ENCODE measurements at places on chromosomes 16 and 17.
A peak's percentile ranks its signal among the peaks of the same experiment; 100 is the strongest.

DNA sequence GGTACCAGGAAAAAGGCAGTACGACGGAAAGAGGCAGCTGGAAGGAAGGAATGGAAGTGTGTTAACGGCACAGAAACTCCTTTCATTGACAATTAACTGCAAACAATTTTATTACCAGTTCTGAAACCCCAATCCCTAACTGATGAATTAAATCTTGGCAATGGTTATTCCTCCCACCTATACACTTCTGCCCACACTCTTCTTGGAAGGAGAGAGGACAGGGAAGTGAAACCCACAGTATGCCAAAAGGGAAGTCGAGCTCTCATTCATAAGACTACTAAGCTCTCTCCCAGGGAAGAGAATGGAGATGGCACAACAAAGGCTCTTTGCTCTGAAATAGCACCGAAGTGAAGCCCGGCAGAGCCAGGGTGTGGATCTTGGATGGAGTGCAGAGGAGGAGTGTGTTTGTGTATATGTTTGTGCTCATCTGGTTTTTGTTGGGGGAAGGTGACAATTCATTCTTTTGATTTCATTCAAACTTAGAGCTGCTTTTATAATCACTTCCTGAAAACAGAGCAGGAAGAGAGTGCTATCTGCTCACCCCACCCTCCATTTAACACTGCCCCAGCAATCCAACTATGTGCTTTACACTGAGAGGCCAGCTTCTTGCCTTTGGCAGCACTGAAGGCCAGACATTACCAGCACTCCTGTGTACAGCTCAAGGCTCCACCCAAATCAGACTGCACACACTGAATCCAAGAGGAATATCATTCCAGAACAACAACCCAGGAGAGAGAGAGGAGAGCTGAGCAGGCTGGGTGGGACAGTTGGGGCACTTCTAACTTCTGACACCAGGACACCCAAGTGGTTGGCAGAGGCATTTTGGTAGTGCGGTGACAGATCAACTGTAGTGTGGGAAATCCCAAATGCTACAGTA, 68.7 kb downstream of the HIC1 start:
- no peak for DNase-seq

- no peak for DNase-seq
Observed at GRCh38 chr17:77382356-77382911, 241.7 kb downstream of the SEC14L1 start.

DNA sequence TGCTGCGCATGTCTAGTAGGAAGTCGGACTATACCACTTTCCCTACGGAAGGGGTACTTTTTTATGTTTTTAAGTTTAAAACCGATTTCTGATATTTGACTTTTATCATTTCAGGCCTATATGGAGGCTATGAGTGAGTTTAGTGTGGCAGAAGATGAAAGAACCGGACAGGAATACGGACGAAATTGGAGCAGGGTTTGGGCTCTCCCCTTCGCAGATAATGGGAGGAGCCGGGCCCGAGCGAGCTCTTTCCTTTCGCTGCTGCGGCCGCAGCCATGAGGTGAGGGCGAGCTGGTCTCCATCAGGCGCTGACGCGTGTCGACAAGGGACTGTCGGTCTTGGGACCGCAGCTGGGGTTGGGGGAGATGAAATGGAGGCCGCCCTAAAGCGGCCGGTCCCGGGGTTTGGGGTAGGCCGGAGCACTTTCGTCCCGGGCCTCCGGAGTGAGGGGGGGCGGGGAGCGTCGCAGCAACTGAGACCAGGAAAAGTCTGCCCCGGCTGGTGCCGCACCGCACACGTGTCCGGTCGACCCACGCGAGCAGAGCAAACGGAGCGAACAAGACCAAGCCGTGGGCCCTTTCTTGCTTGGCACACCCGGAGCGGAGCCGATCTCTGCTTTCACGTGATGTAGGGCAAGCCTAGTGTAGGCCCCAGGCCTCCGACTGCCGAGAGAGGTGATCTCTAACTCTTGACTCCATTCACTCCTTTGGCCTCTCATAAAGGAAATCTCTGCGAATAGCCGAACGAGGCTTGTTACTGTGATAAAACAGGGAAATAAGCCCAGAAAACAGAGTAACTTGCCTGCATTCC, at the start of gene RPL19:
Gene RPL19 (plus strand): TSS at position 214 of the 810 bp plus-strand sequence. CDS start 62 bp downstream, at position 276.
- peak; percentile 70 for DNase-seq

GRCh38 chr16:3465911-3466584, 22.6 kb downstream of the NAA60 start:
- no peak for DNase-seq

DNA sequence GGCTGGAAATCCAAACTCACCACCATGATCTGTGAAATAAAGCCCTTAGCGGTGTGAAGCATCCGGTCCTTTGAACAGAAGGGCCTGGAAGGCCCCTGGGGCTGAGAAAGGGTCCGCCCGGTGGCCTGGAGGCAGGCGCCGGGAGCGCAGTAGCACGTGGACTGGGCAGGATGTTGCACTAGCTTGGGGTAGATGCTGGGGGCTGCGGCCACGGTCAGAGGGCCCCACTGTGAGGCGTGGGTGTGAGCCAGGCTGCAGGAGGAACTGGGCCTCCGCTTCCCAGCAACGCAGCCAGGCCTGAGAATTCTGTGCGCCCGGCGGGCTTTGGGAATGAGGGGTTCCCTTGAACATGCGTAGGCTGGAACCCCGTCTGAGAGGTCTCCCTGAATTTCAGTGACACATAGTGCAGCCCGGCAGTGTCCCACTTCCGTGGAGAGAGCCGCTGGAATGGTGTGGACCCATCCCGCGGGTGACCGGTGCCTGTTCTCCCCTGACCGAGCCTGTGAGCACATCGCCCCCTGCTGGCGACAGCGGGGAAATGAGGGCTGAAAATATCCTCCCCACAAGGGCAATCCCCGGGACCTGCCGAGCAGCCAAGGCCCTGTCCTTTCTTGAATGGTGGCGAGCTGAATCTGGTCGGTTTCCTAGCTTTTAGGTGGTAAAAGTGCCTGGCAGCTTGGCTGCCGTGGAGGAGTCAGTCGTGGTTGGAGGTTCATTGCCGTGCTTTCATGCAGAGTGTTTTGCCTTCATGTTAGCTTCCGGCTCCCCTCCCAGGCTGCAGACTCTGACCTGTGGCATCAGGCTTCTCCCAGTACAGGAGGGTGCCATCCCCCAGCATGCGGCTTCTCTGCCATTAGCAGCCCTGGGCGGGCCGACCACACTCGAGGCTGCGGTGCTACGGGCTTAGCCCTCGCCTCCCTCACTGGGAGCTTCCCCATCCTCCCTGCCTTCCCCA, 43.8 kb downstream of the DNAJA2 start:
- peak; percentile 37 for DNase-seq

- DNase-seq: no peak
Observed at GRCh38 chr17:66654764-66655163, 180.2 kb upstream of the CACNG5 start.

GRCh38 chr17:13995856-13996271, 73.4 kb upstream of the COX10 start:
- DNase-seq: no peak

DNA sequence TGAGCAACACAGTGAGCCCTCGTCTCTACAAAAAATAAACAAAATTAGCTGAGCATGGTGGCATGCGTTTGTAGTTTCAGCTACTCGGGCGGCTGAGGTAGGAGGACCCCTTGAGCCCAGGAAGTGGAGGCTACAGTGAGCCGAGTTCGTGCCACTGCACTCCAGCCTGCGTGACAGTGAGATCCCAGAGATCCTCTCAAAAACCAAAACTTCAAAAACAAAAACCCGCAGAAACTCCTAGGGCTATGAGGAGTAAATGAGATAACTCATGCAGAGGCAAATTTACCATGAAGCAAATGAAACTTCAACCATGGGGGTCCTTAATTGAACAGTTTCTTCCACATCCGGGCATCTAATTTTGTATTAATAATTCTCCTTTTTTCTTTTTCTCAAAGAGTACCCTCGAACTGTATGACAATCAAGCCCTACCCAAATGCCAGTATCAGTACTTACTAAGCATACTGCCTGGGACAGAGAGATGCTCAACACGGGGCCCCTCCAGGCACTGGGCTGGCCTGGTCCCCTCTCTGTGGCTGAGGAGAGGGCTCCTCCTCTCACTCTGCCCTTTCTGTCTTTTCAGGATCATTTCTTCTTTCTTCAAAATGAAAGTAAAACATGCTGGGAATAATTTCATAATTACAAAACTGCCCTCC, 789 bp upstream of the PIPOX start:
- DNase-seq: no peak

DNA sequence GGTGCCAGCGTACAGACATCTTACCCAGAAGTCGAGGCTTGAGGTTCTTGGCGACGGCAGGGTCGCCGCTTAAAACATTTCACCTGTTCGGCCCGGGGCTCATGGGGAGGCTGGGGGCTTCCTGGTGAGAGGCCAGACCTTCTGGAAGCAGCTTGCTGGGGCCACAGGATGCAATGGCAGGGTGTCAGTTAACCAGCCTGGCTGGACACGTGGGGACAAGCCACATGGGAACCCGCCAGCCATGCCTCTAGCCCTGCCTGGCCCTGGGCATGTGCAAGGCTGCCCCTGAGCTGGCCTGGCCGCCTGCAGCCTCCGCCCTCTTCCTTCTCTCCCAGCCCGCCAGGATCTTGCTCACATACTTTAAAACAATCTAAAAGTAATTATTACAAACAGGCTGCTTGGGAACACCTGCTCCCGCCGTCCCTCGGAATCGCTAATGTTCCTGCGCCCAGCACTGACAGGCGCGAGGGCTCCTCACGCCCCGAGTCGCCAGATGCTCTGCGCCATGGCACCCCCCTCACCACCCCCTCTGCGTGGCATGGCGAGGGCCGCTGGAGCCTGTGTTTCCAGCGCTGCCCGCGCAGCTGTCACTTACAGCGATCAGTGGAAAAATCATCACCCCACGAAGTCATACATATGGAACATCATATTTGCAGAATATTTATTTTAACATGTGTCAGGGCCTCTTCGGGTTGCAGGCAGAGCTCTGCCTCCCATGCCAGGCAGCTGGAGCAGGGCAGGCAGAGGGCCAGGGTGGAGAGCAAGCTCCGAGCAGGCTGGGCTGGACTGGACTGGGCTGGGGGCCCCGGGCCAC, 188.7 kb upstream of the GSE1 start:
- DNase-seq: no peak

DNA sequence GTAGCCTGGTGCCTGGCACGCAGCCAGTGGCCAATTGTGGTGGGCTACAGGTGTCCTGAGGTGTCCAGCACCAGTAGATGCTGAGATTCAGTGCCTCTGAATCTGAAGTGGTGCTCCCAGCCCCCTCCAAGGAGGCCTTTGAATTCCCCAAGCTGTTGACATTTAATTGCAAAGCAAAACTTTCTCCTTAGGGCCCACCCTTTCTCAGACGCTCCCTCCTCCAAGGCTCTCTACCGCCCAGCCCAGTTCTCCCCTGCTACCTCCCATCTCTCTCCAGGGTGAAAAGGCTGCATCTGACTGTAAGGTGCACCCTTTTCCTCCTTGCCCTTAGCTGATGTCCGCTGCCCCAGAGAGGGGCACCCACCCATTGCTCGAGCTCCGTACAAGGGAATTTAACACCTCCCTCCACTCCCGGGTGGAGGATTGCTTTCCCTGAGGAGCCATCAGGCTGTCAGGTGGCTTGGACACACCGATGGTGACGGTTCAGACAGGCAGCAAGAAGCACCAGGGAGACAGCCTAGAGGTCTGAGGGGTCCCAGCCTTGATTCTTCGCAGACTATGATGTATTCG, 1.7 kb downstream of the BEAN1 start:
- no peak for DNase-seq

- DNase-seq: no peak
Observed at GRCh38 chr16:66890799-66891198, 10.5 kb downstream of the PDP2 start.

DNA sequence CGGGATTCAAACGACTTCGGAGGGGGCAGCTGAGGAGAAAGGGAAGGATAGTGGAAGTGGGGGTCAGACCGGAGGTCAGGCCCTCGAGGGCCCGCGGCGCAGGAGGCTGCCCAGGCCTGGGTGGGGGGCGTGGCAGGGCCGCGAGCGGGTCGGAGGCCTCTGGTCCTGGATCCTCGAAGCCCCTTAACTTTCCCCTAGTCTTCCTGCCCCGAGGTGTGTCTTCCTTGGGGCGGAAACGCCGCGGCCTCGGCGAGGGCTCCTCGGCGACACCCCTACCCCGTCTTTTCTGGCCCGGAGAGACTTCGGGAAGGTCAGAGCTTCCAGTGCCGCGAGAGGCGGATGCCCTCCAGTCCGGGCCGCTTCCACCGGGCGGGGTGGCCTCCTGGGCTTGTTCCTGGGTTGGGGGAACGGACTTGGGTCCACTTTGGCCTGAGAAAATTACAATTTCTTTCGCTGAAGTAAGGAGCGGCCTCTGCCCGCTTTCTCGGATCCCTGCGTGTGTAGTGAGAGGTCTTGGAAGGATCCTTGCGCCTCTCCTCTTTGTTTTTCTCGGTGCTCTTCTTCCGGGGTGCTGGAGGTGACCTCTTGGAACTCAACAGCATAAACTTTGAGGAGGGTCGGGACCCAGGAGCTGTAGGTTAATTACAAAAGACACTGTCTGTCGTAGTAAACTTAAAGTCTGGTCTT, 491 bp downstream of the IST1 start:
- DNase-seq: no peak

DNA sequence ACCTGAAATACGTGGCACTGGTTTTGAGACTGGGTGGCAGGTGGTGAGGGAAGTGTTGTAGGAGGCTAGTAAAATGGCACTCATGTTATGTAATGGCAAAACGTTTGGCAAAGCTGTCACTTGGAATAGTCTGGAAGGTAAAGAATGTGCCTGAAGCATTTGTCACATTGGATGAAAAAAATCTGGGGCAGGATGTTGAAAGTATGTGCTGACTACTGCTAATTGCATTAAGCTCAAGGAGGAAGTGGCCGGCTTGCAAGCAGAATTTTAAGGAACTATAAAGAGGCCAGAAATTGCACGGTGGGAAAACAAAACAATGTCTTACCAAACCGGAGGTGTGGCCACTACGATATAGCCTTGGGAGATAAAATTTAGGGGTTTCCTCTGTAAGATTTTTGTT, 26.6 kb upstream of the NLRP1 start:
- no peak for DNase-seq

GRCh38 chr16:69568676-69569075, 2.9 kb downstream of the NFAT5 start:
- DNase-seq: no peak

GRCh38 chr16:73385696-73386095, 337.8 kb upstream of the ZFHX3 start:
- no peak for DNase-seq

DNA sequence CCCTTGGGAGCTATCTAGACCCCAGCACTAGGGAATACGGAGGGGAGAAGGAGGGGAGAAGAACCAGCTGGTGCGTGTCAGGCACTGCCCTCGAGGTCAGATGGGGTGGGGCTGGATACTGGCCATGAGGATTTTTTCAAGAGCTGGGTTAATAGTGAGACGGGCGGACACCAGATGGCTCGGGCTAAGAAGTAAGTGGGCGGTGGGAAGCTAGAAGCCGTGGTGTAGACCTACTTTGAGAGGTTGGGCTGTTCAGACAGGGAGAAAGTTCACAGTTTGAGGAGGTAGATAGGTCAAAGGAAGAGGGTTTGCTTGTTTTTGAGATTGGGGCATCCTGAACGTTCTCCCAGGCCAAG, 303.8 kb downstream of the SEC14L1 start:
- no peak for DNase-seq

GRCh38 chr16:87245511-87245910, 71.7 kb downstream of the C16orf95 start:
- DNase-seq: no peak

GRCh38 chr17:80675438-80676095, 130.9 kb downstream of the RPTOR start:
- DNase-seq: no peak

GRCh38 chr16:67993207-67994039, 5.9 kb downstream of the DPEP2 start:
- peak; percentile 73 for DNase-seq

Measured in activated CD4-positive, alpha-beta T cell treated with anti-CD3 and anti-CD28 coated beads for 1 hour (primary cell).